AG04450 (cell line): ENCODE measurements at places on chromosomes 11 and 22.
A peak's percentile ranks its signal among the peaks of the same experiment; 100 is the strongest.

DNA sequence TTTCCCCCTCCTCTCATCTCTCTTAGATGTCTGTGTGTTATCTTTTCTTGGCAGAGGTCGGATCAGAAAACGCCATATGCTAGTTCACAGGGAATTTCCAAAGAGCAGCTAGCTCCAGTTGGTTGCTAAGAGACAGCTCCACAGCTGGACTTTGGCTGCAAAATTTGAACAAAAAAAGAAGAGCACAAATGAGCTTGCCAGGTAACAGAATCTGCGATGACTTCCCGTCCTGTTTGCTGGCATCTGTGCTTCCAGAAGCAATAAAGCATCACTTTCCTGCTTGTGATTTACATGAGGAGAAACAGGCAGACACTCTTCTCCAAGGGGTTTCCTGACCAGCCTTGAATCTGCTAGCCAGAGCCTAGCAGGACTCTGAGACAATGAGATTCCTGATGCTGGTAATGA, 596.0 kb upstream of the B3GAT1 start:
- no peak for DNase-seq

DNA sequence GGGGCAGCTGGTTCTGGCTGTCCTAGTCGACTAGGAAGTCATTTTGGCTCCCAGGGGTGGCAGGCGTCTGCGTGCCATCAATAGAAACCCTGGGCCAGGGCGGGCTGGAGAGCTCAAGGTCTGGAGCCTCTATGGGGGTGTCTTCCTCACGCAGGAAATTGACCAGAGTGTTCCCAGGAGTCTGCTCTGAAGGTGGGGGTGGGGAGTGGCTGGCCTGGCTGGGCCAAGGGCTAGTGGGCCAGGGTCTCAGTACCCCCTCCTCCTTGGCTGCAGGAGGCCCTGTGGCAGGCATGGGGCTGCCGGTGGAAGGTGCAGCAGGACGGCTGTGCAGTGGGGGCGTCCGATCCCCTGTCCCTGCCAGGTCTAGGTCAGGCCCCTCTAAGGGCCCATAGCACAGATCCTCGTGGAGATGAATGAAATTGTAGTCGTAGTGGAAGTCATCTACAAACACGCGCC, 64.6 kb downstream of the ARFGAP3 start:
- DNase-seq, result no peak

DNA sequence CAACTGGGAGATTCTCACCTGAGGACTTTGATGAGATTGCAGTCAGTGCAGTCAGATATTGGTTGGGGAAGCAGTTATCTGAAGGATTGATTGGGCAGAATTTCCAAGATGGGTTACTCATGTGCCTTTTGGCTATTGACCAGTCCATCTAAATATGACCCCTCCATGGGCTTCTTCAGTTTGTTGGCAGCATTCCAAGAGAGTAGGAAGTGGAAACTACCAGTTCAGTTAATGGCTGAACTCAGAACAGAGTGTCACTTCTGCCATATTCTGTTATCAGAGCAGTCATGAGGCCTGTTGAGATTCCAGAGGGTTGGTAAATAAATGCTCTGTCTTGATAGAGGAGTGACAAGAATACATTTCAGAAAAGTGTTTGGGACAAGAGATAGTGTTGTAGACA, 71.0 kb downstream of the CYP2R1 start:
- no peak for DNase-seq

- DNase-seq, result no peak
Observed at GRCh38 chr11:65287601-65288000, 25.8 kb downstream of the POLA2 start.

DNA sequence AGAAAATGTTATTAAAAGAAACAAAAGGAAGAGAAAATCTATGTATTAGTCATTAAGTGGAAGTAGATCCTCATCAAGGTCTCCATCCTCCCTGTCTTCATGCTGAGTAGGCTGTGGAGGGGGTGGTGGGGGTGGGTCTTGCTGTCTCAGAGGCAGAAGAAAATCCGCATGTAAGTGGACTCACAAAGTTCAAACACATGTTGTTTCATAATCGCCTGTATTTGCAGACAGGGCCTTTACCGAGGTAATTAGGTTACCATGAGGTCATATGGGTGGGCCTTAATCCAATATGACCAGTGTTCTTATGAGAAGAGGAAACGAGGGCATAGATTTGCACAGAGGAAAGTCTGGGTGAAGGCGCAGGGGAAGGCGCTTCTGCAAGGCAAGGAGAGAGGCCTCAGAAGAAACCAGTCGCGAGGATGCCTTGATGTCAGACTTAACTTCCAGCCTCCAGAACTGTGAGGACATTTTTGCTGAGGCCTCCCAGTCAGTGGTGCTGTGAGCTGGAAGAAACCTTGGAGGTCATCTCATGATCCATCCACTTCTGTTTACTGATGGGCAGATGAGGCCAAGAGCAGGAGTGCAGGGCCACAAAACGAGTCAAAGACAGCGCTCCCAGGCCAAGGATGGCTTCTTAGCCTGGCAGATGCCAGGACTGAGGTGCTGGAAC, 49.3 kb upstream of the THY1 start:
- no peak for DNase-seq

DNA sequence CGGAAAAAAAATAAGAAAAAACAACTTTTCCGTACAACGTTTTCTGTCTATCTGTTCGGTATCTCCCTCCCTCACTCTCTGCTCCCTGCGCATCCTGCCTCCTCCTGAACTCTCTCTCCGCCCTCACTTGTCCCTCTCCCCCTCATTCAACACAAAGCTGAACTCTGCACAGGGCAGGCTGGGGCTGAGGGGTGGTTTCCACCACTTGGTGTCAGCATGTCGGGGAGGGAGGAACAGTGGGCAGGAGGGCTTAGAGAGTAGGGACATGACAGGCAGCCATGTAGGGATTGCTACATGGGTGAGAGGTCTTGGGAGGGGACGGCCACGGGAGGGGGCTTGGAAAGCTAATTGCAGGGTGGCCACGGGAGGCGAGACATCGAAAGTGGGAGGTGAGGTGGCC, 17.6 kb downstream of the SLC22A12 start:
- DNase-seq, result no peak

GRCh38 chr11:35856259-35856658, 87.6 kb upstream of the LDLRAD3 start:
- no peak for DNase-seq

DNA sequence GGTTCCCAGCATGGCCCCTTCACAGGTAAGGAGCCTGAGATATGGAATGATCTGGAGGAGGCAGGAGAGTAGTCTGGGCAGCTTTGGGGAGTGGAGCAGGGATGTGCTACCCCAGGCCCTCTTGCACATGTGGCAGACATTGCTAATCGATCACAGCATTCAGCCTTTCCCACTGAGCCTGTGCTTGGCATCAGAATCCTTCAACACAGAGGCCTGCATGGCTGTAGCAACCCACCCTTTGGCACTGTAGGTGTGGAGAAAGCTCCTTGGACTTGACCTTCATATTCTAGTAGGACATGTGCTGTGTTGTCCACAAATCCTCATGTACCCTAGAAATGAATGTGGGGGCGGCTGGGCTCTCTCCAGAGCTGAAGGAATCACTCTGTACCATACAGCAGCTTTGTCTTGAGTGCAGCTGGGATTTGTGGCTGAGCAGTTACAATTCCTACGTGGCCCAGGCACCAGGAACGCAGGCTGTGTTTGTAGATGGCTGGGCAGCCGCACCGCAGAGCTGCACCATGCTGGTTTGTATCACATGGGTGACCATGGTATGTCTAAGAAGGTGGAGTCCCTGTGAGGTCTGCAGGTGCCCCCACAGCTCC, 21.8 kb upstream of the PPP6R3 start:
- DNase-seq, result no peak

- no peak for DNase-seq
Observed at GRCh38 chr22:47126344-47126811, 363.9 kb downstream of the TBC1D22A start.

- DNase-seq, result no peak
Observed at GRCh38 chr22:44012162-44012561, 11.9 kb upstream of the PARVB start.

DNA sequence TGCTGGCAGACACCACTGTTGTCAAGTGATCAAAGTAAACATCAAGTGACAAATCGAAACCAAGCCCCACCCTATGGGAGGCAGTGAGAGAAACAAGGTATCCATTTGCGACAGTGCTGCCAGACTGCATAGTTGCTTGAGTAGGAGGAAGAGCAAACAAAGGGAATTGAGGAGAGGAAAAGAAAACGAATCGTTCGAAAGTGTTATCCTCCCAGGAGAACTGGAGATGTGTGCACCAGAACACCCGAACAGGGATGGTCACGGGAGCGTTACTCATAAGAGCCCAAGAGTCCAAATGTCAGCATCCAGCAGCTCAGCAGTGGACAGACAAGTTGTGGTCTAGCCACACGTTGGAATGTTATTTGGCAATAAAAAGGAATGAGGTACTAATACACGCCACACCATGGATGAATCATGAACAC, 58.4 kb upstream of the NUP50 start:
- peak; percentile 77 for DNase-seq

DNA sequence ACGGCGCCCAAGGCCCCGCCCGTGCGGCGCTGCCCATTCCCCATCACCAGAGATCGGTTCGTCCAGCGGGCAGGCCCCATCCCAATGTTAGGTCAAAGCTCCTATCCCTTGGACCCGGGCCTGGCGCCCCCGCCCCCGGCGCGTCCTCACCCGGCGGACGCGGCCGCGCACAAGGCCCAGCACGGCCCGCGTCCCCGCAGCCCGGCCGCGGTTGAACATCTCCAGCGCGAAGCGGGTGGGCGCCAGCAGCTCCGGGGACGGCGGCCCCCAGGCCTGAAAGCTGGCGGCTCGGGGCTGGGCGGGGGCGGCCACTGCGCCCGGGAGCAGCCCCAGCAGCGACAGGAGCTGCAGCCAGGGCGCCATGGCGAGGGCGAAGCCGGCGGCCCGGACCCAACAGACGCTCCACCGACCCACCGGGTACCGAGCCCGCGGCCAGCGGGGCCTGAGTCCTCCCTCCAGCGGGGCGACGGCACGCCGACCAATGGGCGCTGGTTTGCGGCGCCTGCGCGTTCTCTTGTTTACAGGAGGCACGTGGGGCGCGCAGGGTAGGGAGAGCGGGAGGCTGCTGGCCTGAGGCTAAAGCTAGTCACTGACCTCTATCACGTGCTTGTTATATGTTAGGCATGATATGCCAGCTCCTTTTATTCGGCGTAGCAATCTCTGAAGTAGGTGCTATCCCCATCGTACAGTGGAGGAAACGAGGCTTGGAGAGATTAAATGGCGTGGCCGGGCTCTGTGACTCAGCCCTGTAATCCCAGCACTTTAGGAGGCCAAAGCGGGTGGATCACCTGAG, at the start of gene CTSF:
TSS of gene CTSF (minus strand) at position 483 of the 793 bp plus-strand sequence. CDS start at position 363, 120 bp downstream.
- DNase-seq, result peak; percentile 24

- DNase-seq, result no peak
Observed at GRCh38 chr22:20749453-20749852, 24.5 kb upstream of the SERPIND1 start.

- DNase-seq, result no peak
Observed at GRCh38 chr11:6204706-6205105, 651 bp upstream of the C11orf42 start.

DNA sequence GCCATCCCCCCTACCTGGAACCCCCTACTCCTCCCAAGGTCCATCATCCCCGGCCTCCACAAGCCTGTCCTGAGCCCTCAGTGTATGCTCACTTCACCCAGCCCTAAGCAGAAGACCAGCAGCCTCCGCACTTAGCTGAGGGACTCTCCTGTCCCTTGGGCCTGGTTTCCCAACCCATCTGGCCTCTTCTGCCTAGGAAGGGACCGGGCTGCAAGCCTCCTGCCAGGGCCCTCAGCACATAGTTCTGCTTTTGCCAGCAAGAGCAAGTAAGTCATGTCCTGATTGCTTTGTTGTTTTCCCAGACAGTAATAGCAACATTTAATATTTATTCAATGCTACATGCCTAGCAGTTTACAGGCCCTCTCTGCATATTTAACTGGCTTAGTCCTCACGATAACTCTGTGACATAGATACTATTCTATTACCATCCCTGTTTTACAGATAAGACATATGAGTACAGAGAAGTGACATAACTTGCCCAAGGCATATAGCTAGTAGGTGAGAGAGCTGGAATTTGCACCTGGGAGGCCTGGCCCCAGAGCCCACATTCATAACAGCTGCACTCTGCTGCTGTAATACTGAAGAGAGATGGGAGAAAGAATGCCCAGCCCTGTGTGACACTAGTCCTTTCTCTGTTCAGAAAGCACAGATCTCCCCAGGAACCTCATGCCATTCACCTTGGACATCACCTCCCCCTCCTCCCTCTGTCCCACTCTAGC, 139.2 kb downstream of the PARVA start:
- no peak for DNase-seq

DNA sequence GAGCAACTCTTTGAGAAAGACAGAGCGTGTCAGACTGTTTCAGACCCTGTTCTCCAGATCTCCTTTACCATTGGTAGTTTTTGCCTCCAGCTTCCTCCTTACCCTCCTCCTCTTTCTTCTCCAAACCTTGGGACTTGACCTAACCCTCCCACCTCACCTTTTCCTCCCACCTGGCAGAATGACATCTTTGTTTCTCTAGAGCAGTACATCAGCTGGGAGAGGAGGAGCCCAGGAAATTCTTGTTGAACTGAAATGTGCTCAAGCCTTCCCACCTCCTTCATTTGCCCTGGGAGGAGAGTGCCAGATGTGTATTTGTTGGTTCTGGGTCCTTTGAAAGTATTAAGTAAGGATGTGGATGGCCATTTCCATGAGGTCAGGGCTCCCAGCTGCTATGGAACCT, 17.4 kb downstream of the OSBP2 start:
- no peak for DNase-seq

- DNase-seq, result no peak
Observed at GRCh38 chr11:36162883-36163434, 126.3 kb downstream of the COMMD9 start.

DNA sequence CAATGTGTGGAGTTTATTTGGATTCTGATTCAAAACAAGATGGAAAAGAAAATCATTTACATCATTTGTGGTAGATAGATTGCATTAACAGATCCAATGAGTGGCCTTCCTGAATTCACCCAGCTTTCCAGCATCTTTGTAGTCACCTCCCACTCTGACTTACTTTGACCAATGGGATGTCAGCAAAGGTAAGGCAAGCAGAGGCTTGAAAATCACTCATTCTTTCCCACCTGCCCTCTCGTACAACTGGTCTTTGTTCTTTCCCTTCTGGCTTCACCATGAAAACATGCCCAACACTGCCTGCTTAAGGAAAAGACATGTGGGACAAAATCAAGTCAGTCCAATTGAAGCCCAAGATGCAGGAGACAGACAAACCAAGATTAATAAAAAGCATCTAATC, 202.1 kb downstream of the TTC28 start:
- no peak for DNase-seq

- no peak for DNase-seq
Observed at GRCh38 chr11:77115181-77115611, 12.6 kb downstream of the OMP start.

- DNase-seq, result no peak
Observed at GRCh38 chr11:73590991-73591390, 6.9 kb downstream of the FAM168A start.

DNA sequence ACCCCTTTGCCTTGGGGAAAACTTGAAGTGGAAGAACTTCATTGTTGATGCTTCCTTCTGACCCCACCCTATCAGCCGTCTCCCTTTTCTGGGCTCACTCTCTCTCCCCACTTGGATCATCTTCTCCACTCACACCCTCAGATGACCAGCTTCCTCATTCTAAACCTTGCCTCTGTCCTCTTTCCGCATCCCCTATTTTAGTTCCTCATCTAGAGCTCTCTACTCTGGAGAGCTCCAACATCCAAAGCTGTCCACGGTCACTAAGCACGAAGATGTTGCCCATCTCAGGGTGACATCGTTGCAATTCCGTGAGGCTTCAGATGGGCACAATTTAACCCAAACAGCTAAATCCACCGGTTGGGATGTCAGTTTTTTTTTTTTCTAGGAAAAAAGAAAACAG, 31.6 kb upstream of the ME3 start:
- DNase-seq, result no peak

GRCh38 chr22:37804352-37804880, 3.3 kb upstream of the GCAT start:
- no peak for DNase-seq

- DNase-seq, result no peak
Observed at GRCh38 chr11:10050561-10050960, 243.5 kb downstream of the SBF2 start.
